Kidney (tissue), 22 donors: ENCODE measurements at places on chromosomes 12 and 14. TPM values are rescaled to one million over a fixed set of nuclear protein-coding genes. Genes with fewer than 3 reads are reported as not detected.

The CIROP gene
- total RNA-seq, result not detected

The RHEBL1 gene
- 0.69 TPM for total RNA-seq

The MUCL1 gene
- not detected for total RNA-seq

The HOXC4 gene
- total RNA-seq, result 24.5 TPM

The OVCH1 gene
- total RNA-seq, result 0.35 TPM

The ATN1 gene
- 119 TPM for total RNA-seq

The COX6A1 gene
- total RNA-seq, result 331 TPM

GRCh38 chr12:80593766-80594165 is 113.7 kb upstream of the MYF6 start:
- no peaks in the 10 kb centered on the region for H3K36me3 ChIP-seq
- no peaks in the 10 kb centered on the region for H3K4me1 ChIP-seq
- DNase-seq, result no peak
- no peak overlapping the region for H3K27ac ChIP-seq
- no peaks in the 10 kb centered on the region for H3K27me3 ChIP-seq

GRCh38 chr12:95114766-95115405 is 41.5 kb upstream of the NR2C1 start:
- H3K27ac ChIP-seq, result no peak overlapping the region
- H3K27me3 ChIP-seq, result no peaks in the 10 kb centered on the region
- H3K36me3 ChIP-seq, result no peaks in the 10 kb centered on the region
- H3K4me3 ChIP-seq, result no peak overlapping the region

DNA sequence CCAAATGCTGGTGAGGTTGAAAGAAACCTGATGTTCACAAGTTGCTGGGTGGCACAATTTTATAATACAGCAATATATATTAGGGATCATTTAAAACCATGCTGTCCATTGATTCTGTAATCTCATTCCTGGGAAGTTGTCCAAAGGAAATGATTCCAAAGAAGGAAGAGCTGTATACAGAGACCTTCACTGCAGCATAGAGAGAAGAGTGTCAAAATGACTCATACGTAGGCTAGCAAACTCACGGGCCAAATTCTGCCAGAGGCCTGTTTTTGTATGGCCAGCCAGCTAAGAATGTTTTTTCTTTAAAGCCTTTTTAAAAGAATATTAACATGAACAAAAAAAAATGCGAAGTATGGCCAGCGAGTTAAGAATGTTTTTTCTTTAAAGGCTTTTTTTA is 69.2 kb upstream of the MED13L start:
- H3K36me3 ChIP-seq, result no peaks in the 10 kb centered on the region
- H3K4me3 ChIP-seq, result no peak overlapping the region
- no peak overlapping the region for H3K27ac ChIP-seq

DNA sequence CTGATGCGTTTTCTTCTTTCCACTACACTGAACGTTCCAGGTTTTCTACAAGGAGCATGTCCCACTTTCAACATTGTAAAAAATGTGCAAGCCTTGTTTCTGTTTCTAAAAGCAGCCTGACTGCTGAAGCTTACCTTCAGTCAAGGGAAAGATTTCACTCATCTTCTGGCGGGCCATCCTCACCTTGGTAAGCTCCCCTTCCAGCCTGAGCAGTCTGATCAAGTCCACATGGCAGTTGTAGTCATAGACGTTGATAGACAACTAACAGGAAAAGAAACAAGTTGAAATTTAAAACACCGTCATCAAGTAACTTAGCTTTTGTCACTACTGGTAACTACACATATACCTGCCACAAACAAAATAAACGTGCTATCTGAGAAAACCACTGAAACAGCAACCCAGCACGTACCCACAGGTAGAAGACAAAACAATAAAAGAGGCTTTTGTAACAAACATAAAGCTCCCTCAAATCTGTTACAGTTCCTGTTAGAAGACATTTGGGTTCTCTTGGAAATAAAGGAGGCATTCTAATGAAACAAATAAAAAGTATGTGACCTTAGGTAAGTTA is 11.9 kb downstream of the SART3 start:
- H3K36me3 ChIP-seq, result peaks cover 4% of the 10 kb centered on the region
- no peaks in the 10 kb centered on the region for H3K27me3 ChIP-seq
- DNase-seq, result no peak
- no peaks in the 10 kb centered on the region for H3K4me1 ChIP-seq
- H3K27ac ChIP-seq, result no peak overlapping the region

DNA sequence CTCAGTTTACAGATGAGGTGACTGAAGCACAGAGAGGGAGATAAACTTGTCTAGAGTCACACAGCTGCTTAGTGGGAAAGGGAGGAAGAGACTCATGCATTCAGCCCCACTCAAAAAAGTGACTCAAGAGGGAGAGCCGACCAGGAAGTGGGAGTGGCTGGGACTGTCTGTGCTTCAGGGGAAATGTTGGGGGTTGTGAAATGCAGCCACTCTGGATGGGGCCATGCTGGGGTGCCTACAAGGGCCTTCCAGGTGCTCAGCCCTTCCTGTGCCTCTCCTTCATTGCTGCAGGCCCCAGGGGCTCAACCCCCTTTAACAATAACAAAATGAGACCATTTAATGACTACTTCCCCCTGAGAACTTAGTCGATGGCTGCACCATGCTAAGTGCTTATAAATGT is 41.8 kb downstream of the CACNA1C start:
- H3K27ac ChIP-seq, result no peak overlapping the region
- H3K4me1 ChIP-seq, result no peaks in the 10 kb centered on the region
- no peaks in the 10 kb centered on the region for H3K27me3 ChIP-seq
- DNase-seq, result no peak
- no peak overlapping the region for H3K4me3 ChIP-seq

- peaks cover 11% of the 10 kb centered on the region for H3K36me3 ChIP-seq
- H3K4me1 ChIP-seq, result no peaks in the 10 kb centered on the region
These were observed 66.0 kb upstream of the YARS2 start for GRCh38 chr12:32821710-32822109.

DNA sequence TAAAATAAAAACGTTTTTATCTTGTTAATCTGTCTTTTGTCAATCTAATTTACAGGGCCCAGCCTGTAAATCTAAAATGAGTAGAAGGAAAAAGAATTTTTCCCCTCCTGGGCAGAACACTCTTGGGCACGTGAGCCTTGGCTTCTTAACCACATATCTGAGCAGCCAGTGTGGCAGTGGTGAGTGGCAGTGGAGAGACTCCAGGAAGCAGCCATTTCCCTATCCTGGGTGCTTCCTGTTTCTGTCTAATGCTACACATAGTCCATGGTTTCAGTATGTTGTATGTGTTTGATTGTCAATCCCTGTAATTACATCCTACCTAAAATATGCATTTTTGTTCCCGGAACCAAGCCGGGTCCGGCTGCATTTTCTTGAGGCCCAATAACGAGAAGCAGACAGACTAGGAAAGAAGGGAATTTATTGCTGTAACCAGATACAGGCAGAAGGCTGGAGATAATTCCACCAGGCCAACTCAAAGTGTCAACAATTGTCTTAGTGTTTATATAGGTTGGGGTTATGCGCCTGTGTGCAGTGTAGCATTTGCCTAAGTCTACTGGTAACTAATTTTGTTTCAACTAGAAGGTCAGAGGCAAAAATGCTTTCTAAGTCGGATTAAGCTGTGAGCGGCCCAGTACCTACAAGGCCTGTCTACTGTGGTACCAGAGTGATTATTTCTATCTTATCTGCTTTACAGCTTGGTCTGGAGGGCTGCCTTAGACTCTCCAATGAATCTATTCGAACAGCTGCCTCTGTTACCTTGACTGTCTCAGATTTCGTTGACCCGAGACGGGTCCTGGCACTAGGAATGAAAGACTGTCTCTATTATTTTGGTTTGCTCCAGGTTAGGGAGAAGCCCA is 82.4 kb upstream of the RESF1 start:
- no peak for DNase-seq
- H3K27me3 ChIP-seq, result no peaks in the 10 kb centered on the region
- peaks cover 7% of the 10 kb centered on the region for H3K4me1 ChIP-seq
- H3K4me3 ChIP-seq, result no peak overlapping the region
- H3K27ac ChIP-seq, result no peak overlapping the region

GRCh38 chr12:31234955-31235867 is 90.7 kb downstream of the SINHCAF start:
- no peaks in the 10 kb centered on the region for H3K4me1 ChIP-seq
- no peaks in the 10 kb centered on the region for H3K27me3 ChIP-seq
- H3K27ac ChIP-seq, result no peak overlapping the region
- DNase-seq, result peak; percentile 84

- DNase-seq, result no peak
- H3K36me3 ChIP-seq, result no peaks in the 10 kb centered on the region
- H3K27me3 ChIP-seq, result no peaks in the 10 kb centered on the region
- no peak overlapping the region for H3K4me3 ChIP-seq
- no peak overlapping the region for H3K27ac ChIP-seq
These were observed 44.6 kb downstream of the DLK1 start for GRCh38 chr14:100771121-100771800.

DNA sequence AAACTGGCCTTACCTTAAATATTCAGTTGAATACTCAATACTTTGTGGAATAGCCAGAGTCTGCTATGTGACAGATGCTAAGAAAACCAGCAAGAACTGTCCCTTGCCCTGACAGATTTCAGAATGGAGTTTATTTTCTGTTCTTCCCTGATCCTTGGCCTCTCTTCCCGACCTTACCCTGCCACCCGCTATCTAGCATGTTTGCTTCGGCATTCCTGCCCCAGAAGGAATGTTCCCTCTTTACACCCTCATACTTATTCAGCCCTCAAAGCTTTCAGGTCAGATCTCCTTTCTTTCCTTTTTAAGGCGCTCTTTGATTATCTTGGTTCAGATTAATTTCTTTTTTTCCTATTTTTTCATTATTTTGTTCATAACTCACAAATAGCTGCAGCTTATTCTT is 21.8 kb downstream of the SUSD6 start:
- H3K27me3 ChIP-seq, result no peaks in the 10 kb centered on the region
- H3K4me1 ChIP-seq, result peaks cover 78% of the 10 kb centered on the region
- no peaks in the 10 kb centered on the region for H3K36me3 ChIP-seq
- H3K4me3 ChIP-seq, result no peak overlapping the region
- no peak for DNase-seq

GRCh38 chr12:1536817-1537216 is 57.6 kb downstream of the FBXL14 start:
- H3K4me3 ChIP-seq, result no peak overlapping the region
- H3K27me3 ChIP-seq, result peaks cover 2% of the 10 kb centered on the region
- no peak overlapping the region for H3K27ac ChIP-seq
- H3K36me3 ChIP-seq, result no peaks in the 10 kb centered on the region
- no peak for DNase-seq

DNA sequence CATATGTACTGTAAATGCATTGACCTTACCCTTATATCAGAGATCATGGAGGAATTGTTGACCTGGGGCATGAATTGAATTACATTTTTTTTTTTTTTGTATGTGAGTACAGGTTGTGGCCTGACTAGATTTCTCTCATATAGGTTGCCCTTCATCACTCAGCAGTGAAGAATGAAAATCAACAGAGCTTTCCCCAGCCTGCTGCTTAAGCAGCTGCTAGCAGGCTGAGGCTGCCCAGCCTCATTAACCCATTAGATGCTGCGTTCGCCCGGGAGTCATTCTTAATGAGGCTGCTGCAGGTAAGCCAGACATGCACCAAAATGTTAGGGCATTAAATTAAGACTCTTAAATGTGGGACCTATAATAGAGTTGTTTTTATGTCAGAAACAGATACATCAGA is 236.0 kb downstream of the ETNK1 start:
- no peaks in the 10 kb centered on the region for H3K36me3 ChIP-seq
- H3K4me3 ChIP-seq, result no peak overlapping the region
- DNase-seq, result no peak
- H3K27me3 ChIP-seq, result no peaks in the 10 kb centered on the region

- DNase-seq, result no peak
- H3K36me3 ChIP-seq, result no peaks in the 10 kb centered on the region
- H3K4me3 ChIP-seq, result no peak overlapping the region
- no peaks in the 10 kb centered on the region for H3K27me3 ChIP-seq
- no peak overlapping the region for H3K27ac ChIP-seq
- H3K4me1 ChIP-seq, result no peaks in the 10 kb centered on the region
These were observed 816.2 kb downstream of the DIO2 start for GRCh38 chr14:79395061-79395460.

- no peak for DNase-seq
- H3K4me1 ChIP-seq, result no peaks in the 10 kb centered on the region
- no peak overlapping the region for H3K27ac ChIP-seq
- H3K36me3 ChIP-seq, result no peaks in the 10 kb centered on the region
- no peaks in the 10 kb centered on the region for H3K27me3 ChIP-seq
These were observed 44.7 kb downstream of the PPP1R36 start for GRCh38 chr14:64594438-64594837.

- H3K4me3 ChIP-seq, result no peak overlapping the region
- H3K36me3 ChIP-seq, result no peaks in the 10 kb centered on the region
- H3K4me1 ChIP-seq, result no peaks in the 10 kb centered on the region
- no peak overlapping the region for H3K27ac ChIP-seq
These were observed 19.6 kb downstream of the SOX5 start for GRCh38 chr12:23929906-23930305.

- DNase-seq, result no peak
- H3K4me1 ChIP-seq, result no peaks in the 10 kb centered on the region
- H3K27me3 ChIP-seq, result no peaks in the 10 kb centered on the region
- no peak overlapping the region for H3K4me3 ChIP-seq
- H3K27ac ChIP-seq, result peak overlapping the region; percentile 51
- H3K36me3 ChIP-seq, result peaks cover 16% of the 10 kb centered on the region
These were observed 10.3 kb downstream of the MED21 start for GRCh38 chr12:27032679-27033078.

DNA sequence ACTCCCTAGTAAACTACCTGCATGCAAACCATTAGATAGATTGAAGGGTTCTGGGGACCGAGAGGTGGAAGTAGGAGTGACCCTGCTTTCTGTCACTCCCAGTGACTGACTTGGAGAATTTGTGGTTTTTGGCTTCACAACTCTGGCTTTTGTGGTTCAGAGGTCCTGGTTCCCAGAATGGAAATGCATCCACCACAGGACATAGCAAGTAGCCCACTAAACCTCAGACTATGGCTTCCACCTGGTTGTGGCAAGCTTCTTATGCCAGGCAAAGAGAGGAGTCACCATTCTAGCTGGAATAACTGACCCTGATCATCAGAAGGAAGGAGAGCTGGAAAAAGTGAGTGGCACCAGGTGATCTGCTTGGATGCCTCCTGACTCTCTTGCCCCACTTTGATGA is 162.4 kb upstream of the TMEM260 start:
- no peak overlapping the region for H3K27ac ChIP-seq
- no peaks in the 10 kb centered on the region for H3K36me3 ChIP-seq
- DNase-seq, result no peak
- H3K27me3 ChIP-seq, result no peaks in the 10 kb centered on the region
- no peak overlapping the region for H3K4me3 ChIP-seq

DNA sequence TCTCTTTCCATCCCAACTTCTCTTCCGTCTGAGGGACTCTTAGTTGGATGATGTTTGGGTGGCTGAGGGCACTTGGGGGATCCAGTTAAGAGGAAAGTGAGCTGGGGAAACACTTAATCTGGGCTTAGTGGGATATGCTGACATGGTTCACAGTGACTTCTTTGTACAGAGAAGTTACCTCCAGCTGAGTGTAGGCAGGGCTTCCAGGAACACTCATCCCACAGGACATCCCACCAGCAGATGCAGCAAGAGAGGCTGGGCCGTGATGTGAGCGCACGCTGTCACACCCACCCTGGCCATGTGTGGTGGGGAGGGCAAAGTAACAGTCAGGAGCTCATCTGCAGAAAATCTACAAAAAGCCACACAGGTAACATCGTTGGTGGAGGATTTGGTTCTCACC is 832 bp upstream of the CACNA2D4 start:
- H3K4me1 ChIP-seq, result no peaks in the 10 kb centered on the region
- no peak overlapping the region for H3K4me3 ChIP-seq
- H3K36me3 ChIP-seq, result no peaks in the 10 kb centered on the region
- no peak for DNase-seq

- H3K4me1 ChIP-seq, result no peaks in the 10 kb centered on the region
- H3K4me3 ChIP-seq, result no peak overlapping the region
- no peaks in the 10 kb centered on the region for H3K27me3 ChIP-seq
- H3K27ac ChIP-seq, result no peak overlapping the region
These were observed 23.6 kb upstream of the USP44 start for GRCh38 chr12:95574799-95575452.

GRCh38 chr12:84785281-84785680 is 127.3 kb downstream of the SLC6A15 start:
- H3K27me3 ChIP-seq, result no peaks in the 10 kb centered on the region
- H3K4me3 ChIP-seq, result no peak overlapping the region
- no peaks in the 10 kb centered on the region for H3K36me3 ChIP-seq
- no peak overlapping the region for H3K27ac ChIP-seq
- no peaks in the 10 kb centered on the region for H3K4me1 ChIP-seq
